ENCODE measurements at places on chromosomes 13 and 19. TPM values are rescaled to one million over a fixed set of nuclear protein-coding genes. Genes with fewer than 3 reads are reported as not detected.

Gene ZNF20
- 4.4 TPM for total RNA-seq

Gene KLF12
- total RNA-seq, result 6.6 TPM

Gene RFPL4AL1
- total RNA-seq, result not detected

Gene ZDHHC20
- 61.7 TPM for total RNA-seq

Gene SLC46A3
- 10.1 TPM for total RNA-seq

GRCh38 chr13:50080203-50080910, 65.1 kb downstream of the KCNRG start:
- no peak for DNase-seq

DNA sequence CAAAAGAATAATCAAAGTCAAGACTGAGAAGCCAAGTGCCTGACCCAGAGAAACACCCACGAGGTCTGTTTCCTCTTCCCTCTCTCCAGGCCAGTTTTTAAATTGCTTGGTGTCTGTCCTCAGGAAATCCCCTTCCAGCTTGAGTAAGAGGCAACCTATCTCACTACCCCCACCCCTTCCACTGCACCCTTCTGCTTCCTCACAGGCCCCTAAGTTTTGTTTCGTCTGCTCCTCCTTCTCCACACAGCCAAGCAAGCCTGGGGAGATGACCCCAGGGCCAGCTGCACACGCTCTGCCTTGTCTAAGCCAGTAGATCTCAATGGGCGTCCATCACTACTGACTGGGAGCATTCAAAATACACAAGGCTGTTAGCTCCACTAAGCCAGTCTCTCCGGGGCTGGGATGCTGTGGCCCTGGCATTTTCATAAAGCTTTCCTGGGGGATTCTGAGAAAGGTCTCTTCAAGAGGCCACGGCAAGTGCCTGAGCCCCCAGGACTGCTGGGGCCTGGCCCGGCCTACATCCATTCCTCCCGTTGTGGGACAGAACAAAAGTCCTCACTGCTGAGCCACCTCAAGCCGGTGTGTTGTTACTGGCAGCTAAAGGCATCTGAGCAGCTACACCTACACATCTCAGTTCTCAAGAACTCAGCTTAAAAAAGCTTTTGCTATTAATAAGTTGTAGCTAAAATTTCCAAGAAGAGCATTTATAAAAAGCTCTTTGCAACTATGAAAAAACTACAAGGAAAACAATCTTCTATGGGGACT, 14.9 kb upstream of the IL4I1 start:
- DNase-seq, result no peak

- no peak for DNase-seq
Measured at GRCh38 chr13:86098511-86098910, 299.3 kb upstream of the SLITRK6 start.

- DNase-seq, result no peak
Measured at GRCh38 chr19:13100031-13100588, 2.5 kb downstream of the LYL1 start.

GRCh38 chr13:33800646-33801186, 17.2 kb upstream of the RFC3 start:
- DNase-seq, result no peak

DNA sequence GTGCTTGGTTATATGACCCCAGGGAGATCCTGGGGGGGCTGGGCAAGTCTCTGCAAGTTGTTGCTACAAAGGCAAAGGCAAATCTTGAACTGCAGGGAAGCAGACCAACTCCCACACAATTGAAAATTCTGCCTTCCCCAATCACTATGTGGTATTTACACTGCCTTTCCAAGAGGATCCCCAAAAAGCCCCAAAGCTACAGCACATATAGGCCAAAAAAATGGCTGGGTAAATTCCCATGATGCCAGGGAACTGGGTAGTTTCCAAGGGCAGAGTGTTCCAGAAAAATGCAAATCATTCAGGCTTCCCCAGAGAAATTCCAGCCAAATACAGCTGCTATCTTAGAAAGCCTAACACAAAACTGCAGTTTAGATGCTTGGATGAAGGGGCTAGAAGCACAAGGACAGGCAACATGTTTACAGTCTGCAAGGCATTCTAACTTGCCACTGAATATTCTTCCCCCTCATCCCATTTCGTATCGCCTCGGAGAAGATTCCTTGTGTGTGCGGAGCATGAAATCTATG, 6.2 kb downstream of the FOXO1 start:
- no peak for DNase-seq

GRCh38 chr19:20999731-21000352, 20.6 kb upstream of the ZNF430 start:
- DNase-seq, result peak; percentile 80

DNA sequence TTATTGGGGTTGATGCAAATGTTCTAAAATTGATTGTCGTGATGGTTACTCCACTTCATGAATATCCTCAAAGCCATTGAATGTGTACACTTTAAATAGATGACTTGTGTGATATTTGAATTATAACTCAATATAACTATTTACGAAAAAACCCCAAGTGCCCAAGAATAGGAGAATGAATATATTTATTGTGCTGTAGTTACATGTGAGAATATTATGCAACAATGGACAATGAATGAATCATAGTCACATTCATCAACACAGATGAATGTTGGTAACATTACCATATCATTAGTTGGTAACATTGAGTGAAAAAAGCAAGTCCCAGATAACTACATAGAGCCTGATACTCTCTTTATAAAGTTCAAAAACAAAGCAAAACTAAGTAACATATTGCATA, 127.8 kb upstream of the UBL3 start:
- peak; percentile 17 for DNase-seq

GRCh38 chr19:40141551-40141950, 49.7 kb upstream of the MAP3K10 start:
- no peak for DNase-seq
